ENCODE measurements at places on chromosomes 16 and 17.

- DNase-seq = no peak
These were observed 42.2 kb upstream of the GSE1 start for GRCh38 chr16:85570735-85571562.

GRCh38 chr17:40319651-40320540, 10.9 kb downstream of the RARA start:
- peak; percentile 65 for DNase-seq

- DNase-seq = no peak
These were observed 6.5 kb downstream of the SUPT4H1 start for GRCh38 chr17:58345500-58345899.

GRCh38 chr17:78900816-78901215, 2.2 kb downstream of the CEP295NL start:
- no peak for DNase-seq

GRCh38 chr17:51319186-51319585, 58.8 kb downstream of the UTP18 start:
- no peak for DNase-seq

GRCh38 chr17:16988749-16989229, 16.9 kb upstream of the TNFRSF13B start:
- peak; percentile 27 for DNase-seq

DNA sequence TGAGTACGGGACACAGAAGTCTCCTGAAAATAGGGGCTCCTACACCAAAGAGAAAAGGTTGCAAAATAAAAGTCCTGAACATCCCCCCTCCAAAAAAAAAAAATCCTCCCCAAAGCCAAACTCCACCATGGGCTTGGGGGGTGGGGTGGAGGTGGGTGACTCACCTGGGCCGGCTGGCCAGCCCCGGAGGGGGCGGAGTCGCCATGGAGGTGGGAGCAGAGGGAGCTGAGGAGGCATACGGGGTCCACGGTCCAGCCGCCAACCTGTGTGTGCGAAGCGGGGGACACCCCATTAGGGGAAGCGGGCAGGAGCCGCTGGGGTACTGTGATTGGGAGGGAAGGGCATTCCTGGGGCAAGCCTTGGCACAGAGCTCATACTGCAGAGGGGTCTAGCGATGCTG, 31.0 kb downstream of the SRCIN1 start:
- no peak for DNase-seq

DNA sequence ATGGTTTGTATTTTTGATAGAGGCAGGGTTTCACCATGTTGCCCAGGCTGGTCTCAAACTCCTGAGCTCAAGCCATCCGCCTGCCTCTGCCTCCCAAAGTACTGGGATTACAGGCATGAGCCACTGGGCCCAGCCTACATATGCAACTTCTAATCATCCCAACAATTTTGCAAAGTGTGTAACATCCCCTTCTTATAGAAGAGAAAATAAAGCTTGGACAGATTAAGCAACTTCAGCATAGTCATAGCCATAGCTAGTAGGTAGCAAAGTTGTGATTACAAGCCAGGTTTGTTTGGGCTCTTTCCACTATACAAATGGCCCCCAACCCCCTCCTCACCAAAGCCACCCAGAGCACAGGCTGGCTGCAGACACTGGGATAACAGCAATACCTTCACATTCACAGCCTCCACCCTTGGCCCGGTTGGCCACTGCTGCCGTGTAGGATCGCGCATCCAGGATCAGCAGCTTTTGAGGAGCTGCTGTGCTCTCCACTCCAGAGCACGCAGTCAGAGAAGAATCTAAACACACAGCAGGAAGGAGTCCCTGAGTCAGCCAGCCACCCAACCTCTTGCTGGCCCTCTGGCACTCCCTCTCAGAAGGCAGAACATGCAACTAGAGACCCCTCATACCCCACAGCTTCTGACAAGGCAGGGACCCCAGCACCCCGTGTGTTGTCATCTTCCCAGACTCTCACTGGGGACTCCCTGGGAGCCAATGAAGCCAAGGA, 7.9 kb downstream of the MTMR4 start:
- no peak for DNase-seq

GRCh38 chr17:14101976-14102375, 32.7 kb downstream of the COX10 start:
- no peak for DNase-seq

- DNase-seq = no peak
These were observed 65.9 kb downstream of the CCT6B start for GRCh38 chr17:34895383-34895782.

DNA sequence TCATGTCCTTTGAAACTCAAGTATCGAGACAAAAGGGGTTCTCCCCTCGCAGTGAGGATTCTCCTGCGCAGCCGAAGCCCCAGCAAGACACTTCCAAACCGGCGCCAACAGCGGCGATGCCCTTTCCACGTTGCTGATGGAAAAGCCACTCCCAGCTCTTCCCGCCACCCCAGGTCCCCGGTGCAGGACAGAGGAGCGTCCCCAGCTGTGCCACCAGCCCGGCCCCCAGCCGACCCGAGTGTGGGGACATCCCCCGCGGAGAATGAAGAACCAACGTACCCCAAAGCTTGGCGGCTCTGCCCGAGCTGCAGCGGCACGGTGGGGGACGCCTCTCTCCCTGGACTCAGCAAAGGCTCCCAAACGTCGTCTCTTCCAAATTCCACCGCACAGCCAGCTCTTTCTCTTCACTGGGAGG, 573 bp downstream of the CHST6 start:
- no peak for DNase-seq

- no peak for DNase-seq
These were observed 660 bp downstream of the RHBDF1 start for GRCh38 chr16:71540-72401.

DNA sequence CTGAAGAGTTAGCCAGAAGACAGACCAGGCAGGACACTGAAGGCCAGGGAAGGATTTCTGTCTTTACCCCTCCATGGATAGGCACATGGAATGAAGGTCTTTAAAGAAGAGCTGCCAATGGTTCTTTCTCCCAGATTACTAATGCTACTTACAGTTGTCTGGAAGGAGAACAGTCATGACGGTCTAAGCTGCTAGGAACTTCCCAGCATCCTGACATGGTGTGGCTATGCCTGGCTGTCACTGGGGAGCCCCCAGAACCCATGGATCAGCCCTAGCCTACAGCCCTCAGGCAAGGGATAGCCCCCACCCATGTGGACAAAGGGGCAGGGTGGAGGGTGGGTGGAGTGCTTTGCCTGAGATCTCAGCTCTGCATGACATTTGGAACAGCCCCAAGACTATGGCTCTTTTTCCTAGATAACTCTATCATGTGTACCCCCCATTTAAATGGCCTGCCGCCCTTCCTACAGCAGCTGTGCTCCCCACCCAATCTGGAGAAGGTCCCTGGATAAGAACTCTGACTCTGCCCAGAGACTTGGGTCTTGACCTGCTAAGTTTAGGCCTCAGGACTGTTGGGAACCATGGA, 9.2 kb upstream of the KAT7 start:
- DNase-seq = no peak

- peak; percentile 47 for DNase-seq
These were observed 15.3 kb upstream of the TNS4 start for GRCh38 chr17:40516581-40517285.

- no peak for DNase-seq
These were observed 155.3 kb downstream of the PITPNC1 start for GRCh38 chr17:67532326-67532871.

GRCh38 chr17:61482467-61482866, 30.2 kb downstream of the TBX4 start:
- no peak for DNase-seq

DNA sequence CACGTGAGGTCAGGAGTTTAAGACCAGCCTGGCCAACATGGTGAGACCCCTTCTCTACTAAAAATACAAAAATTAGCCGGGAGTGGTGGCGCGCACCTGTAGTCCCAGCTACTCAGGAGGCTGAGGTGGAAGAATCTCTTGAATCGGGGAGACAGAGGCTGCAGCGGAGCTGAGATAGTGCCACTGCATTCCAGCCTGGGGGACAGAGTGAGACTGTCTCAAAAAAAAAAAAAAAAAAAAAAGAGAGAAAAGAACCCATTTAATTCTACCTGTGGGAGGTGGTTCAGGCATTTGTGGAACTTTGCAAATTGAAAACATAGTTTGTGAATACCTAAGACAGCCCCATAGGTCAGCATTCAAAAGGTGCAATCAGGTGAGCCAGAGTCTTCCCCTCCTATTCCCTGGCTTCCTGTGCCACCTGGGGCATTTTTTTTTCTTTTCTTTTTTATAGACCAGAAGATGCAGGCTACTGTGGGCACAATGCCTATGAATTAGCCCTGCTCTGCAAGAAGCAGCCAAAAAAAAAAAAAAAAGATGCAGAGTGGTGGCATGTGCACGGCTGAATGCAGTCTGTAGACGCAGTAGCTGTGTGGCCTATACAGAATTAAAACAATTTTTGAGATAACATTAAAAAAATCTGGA, 9.1 kb upstream of the SOCS3 start:
- DNase-seq = no peak

- no peak for DNase-seq
These were observed 37.4 kb downstream of the RHBDL3 start for GRCh38 chr17:32302860-32303649.

DNA sequence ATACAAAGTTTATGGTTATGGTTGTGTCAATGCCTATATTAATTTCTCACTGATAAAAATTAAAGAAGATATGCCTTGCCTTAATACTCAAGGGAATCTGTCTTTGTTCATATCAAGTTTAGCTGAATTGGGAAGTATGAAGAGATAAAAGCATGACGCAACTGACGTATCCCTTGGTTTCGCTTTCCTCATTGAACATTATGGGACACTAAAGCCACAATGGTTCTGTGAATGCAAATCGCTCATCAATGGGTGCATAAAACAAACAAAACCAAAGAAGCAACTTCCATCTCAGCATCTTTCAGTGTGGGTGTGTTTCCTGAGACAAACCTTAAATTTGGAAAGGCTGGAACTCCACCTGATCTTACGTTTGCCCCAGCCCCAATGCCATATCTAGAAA, 108.2 kb downstream of the NPIPB5 start:
- DNase-seq = no peak

GRCh38 chr17:2365132-2365531, 27.8 kb downstream of the SGSM2 start:
- no peak for DNase-seq

DNA sequence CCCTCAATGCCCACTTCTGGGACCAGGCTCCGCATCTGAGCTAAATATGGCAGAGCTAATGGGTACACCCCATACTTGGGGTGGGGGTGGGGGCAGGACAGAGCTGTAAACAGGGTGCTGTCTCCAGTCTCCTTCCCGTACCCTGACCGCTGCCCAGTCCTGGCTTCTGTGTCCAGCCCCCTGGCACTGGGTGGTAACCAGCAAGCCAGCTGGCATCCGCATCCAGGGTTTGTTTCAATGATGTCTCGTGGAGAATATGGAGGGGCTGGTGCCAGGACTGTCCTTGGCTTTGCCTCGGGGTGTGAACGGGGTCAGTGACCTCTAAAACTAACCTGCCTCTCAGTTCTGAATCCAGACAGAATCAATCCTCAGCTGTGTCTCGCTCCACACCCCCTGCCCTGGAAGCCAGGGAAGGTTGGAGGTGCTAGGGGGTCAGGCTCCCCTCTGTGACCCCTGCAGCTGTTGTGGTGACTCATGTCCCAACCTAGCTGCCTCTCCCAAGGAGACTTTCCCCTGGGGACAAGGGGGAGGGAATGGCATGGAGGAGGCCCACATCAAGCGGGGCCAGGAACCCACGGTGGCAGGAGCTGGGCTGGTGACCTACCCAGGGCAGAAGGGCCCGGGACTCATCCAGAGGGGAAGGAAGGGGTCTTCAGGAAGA, 1.5 kb upstream of the PNMT start:
- DNase-seq = no peak

DNA sequence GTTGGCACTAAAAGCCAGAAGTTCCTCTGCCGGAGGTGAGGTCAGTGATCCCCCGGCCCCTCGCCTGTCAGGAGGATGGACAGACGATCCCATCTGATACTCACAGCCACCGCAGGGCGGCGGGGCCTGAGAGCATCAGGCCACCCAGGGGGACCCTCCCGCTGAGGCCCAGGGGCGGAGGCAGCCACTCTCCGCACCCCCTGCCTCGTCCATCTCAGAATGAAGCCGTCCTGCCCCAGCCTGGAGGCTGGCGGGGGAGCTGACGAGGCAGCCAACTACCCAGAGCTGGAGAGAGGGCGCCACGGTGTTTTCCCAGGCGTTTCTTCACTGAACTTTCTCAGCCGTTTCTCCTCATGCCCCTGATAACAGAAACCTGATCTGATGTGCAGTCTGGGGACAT, 22.6 kb downstream of the TPSD1 start:
- no peak for DNase-seq

DNA sequence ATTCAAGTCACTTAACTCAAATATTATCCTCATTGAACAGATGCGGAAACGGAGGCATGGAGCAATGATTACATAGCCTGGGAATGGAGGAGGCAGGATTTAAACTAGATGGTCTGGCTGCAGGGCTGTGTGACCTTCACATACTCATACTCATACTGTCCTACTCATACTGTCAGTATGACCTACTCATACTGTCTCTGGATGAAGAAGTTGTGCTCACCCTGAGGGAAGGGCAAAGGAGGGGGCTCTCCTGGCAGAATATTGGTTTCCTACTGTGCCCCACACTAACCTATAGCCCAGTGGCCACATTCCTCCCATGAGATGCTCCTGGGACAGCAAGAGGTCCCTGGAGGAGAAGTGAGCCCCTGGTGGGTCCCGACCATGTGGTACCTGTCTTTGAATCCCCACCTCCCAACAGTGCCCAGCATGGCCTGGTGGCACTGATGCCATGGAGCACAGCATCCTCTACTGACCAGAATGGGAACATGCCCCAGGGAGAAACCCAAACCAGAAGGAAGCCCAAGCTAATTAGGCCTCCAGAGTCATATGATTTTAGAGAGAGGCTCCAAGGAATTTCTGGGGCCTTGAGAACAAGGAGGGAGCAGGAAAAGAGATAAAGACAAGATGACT, 197.3 kb upstream of the SDK2 start:
- no peak for DNase-seq

DNA sequence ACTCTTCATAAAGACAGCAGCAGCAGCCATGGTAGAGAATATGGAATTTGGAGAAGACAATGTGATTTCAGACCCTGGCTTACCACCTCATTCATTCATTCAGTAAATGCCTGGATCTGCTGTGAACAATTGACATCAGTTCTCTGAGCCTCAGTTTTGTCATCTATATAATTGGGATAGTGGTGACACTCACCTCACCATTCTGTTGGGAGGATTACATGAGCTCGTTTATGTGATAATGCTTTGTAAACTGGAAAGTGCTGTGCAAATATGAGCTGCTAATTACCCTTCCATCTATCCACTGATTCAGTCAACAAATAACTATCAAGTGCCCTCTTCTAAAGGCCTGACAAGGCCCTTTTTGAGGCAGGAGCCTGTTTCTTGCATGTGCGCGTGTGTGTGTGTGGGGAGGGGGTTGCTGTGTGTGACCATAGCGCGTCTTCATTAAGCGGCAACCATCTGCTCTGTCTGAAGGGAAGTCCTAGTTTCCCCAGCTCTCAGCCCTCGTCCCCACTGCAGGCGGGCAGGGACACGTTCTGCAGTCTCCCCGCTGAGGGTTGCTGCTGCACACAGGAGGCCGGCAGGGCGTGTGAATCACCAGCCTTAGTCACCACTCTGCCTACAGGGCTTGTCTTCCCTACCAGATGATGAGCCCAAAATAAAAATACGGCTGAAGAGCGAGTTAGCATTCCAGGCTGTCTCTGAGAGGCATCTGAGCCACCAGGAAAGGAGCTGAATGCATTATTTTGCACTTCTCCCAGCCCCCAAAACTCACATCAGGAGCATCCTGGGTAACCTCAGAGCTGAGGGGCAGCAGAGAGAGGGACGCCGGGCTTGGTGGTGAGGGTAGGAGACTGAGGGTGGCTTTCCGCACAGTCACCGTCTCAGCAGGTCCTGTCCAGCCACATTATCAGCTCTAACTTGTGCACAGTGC, 19.9 kb downstream of the ARL4D start:
- DNase-seq = peak; percentile 12

GRCh38 chr16:3017794-3018506, at the start of gene CLDN6:
TSS of gene CLDN6 (minus strand) at chr16:3018183. CDS start at chr16:3016021, 2,162 bp downstream.
- peak; percentile 43 for DNase-seq

GRCh38 chr17:73742948-73743381, 98.7 kb upstream of the SDK2 start:
- no peak for DNase-seq
